ENCODE measurements at places on chromosomes 3 and 15.

- no peak for DNase-seq
Measured at GRCh38 chr3:124174910-124175874, 183.3 kb upstream of the ROPN1 start.

DNA sequence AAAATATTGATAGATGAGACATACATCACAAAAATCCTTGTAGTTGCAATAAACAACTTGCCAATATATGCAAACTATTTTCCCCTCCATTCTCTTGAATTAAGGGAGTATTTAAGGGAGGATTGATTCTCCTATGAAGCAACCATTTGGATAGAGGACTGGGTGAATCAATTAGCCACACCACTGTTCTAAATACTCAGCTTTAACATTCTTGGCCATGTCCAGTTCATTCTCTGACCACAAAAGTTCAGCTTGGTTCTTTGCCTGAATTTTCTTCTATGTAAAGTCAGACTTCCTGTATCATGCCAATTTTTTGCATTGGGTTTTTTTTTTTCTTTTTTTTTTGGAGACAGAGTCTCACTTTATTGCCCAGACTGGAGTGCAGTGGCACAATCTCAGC lies 15.8 kb upstream of the SEC11A start:
- no peak for DNase-seq

- no peak for DNase-seq
Measured at GRCh38 chr3:55333046-55333445, 154.1 kb downstream of the WNT5A start.

DNA sequence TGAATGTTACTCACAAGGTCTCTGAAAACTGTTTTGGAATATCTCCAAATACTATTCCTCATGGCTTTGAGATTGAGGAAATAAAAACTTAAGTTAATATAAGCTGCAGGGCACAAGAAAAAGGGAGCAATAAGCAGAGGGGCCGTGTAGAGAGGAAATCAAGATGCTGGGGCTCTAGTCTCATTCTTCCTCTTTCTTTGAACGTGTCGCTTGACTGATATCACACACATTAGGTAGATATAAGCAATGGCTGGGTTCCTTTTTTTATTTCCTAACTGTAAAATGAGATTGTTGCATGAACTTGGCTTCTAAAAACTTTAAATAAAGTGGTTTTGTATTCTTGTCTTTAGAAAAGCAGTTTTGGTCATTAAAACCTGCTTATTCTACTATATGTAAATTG lies 326.7 kb upstream of the ROPN1 start:
- no peak for DNase-seq

GRCh38 chr15:62115847-62116246 lies 49.1 kb downstream of the C2CD4A start:
- no peak for DNase-seq

DNA sequence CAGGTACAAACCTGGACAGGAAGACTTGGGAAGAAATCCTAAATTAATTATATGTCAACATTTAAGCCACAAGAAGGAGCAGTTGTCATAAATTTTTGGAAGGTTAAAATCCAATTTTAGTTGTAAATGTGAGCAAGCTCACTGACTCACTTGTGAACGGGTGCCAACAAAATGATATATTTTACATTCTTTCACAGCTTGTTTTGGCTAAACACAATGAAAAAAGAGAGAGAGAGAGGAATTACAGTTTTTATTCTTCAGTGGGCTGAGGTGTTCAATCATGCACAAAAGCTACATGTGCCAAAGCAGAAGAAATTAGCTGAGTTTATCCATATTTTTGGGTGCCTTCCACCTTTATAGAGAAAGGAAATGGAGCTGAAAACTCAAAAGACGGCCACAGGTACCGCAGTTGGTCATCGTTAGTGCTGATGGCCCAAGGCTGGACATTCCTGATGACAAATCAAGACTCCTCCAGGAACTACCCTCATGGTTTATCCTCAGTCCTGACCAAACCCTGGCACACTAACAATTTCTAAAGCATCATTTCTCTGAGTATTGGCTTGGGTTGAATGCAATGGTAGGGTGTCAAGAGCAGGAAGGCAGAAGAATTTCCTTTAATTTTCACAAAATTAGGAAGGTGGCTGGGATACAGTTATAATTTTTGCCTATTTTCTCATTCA lies 37.6 kb upstream of the WNT5A start:
- DNase-seq, result no peak

- DNase-seq, result no peak
Measured at GRCh38 chr3:99720985-99721632, 82.7 kb downstream of the COL8A1 start.

- DNase-seq, result no peak
Measured at GRCh38 chr3:181725830-181726229, 14.1 kb downstream of the SOX2 start.

GRCh38 chr15:74950078-74950908 lies 6.3 kb downstream of the RPP25 start:
- peak; percentile 85 for DNase-seq

GRCh38 chr15:76840830-76841460 lies 64.2 kb downstream of the SCAPER start:
- peak; percentile 8 for DNase-seq

DNA sequence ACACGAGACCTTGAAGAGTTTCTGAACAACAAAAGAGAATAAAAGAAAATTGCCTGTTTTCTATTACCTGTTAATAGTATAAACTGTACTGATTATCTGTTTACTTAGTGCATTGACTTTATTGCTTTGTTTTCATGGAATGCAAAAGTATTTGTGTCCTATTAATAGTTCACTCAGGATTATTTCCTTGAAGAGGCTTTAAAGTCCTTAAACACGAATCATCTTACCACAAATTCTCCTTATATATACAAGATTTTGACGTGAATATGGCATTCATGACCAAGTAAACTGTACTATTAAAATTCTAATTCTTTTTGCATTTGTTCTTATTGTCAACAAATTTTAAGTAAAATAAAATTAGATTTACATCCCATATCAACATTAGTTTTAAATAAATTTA lies 513.0 kb downstream of the NTRK3 start:
- no peak for DNase-seq

DNA sequence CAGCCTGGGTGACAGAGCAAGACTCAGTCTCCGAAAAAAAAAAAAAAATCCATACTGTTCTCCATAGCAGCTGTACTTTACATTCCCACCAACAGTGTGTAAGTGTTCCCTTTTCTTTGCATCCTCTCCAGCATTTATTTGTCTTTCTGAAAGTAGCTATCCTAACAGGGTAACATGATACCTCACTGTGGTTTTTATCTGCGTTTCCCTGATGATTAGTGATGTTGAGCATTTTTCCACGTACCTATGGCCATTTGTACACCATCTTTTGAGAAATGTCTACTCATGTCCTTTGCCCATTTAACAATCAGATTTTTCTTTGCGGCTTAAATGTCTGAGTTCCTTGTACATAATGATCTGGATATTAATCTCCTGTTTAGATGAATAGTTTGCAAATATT lies 119.3 kb downstream of the RFX7 start:
- DNase-seq, result no peak

DNA sequence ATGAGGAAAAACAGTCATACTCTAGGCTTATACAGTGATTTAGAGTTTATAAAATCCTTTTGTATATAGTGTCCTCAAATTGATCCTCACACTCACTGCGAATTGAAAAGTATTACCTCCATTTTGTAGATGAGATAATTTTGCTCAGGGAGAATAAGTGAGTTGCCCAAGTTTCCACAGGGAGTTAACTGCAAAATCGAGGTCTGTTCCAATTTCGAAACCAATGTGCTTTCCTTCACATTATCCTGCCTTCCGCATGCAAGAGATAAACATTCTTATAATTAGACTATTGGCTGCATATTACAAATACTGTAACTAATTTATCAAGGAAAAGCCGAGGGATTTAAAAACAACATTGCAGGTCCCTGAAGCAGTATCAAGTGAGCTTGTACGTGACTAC lies 667.0 kb downstream of the SQOR start:
- DNase-seq, result no peak

DNA sequence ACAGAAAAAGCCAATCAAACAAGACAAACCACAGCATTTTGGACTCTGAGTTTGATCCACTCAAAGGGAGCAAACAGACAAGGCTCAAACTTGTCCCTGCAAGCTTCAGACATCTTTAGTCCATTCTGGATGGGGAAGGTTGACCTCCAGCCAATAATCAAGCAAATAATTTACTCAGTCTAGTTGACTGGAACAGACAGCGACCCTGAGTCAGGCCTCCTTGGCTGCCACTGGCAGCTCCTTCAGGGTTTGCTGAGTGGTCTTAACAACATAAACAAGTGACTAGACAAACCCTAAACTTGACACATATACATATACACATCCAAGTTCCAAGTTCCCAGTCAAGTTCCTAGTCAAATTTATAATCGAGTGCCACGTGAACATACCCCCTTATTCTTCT lies 313.9 kb downstream of the POLQ start:
- no peak for DNase-seq

- no peak for DNase-seq
Measured at GRCh38 chr3:139326707-139327106, 17.1 kb upstream of the MRPS22 start.

DNA sequence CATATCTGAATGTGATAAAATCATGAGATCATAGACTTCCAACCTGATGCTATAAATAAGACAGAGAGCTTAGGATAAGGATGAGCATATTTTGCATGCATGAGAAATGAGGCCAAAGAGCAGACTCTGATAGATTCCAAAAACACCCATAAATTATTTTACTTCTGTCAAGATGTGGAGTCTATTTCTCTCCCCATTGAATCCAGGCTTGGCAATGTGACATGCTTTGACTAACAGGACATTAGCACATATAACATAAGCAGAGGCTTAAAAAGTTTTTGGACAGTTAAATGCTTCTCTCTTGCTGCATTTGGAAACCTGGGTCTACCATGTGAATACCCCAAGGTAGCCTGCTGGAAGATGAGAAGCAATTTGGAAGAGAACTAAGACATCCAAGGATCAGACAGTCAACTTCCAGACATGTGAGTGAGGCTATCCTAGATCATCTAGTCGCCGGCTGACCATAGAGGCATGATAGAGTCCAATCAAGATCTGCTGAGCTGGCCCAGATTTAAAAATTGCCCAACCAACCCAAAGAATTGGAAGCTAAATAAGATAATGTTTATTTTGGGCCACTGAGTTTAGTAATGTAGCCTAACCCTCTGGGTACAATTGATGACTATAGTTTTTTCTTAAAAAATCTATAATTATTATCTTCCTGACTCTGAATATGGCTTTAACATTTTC lies 30.3 kb downstream of the MYLK start:
- no peak for DNase-seq

- DNase-seq, result no peak
Measured at GRCh38 chr3:124156866-124157712, 165.2 kb upstream of the ROPN1 start.

DNA sequence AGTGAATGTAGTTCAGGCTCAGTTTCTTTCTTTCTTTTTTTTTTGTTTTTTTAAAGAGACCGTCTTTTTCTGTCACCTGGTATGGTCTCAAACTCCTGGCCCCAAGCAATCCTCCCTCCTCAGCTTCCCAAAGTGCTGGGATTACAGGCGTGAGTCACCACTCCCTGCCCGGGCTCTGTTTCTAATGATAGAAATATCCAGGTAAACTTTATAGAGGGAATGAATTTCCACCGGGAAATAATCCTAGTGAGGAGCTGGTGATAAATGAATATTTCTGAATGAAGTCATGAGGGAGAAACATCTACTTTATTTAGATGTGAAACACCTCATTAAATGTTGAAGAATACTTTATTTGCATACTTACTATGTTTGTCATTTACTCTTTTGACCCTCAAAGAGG lies 7.2 kb downstream of the RNF13 start:
- no peak for DNase-seq

- no peak for DNase-seq
Measured at GRCh38 chr3:138384976-138385375, 36.6 kb downstream of the MRAS start.

GRCh38 chr3:45760878-45761711 lies 35.2 kb downstream of the SLC6A20 start:
- peak; percentile 54 for DNase-seq

GRCh38 chr15:65067645-65068402 lies at the start of gene RASL12:
Gene RASL12 (minus strand): TSS chr15:65067991. CDS start chr15:65067835, 156 bp downstream.
- DNase-seq, result no peak

DNA sequence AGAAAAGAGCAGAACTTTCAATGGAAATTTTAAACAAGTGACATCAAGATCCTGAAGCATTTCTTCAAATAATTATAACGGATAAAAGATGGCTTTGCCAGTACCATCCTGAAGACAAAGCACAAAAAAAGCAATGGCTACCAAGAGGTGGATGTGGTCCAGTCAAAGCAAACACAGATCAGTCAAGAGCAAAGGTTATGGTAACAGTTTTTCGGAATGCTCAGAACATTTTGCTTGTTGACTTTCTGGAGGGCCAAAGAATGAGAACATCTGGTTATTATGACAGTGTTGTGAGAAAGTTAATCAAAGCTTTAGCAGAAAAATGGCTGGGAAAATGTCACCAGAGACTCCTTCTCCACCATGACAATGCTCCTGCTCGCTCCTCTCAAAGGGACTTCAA lies 31.5 kb downstream of the FEM1B start:
- DNase-seq, result no peak

GRCh38 chr3:151644020-151644620 lies 89.6 kb upstream of the AADACL2 start:
- no peak for DNase-seq

DNA sequence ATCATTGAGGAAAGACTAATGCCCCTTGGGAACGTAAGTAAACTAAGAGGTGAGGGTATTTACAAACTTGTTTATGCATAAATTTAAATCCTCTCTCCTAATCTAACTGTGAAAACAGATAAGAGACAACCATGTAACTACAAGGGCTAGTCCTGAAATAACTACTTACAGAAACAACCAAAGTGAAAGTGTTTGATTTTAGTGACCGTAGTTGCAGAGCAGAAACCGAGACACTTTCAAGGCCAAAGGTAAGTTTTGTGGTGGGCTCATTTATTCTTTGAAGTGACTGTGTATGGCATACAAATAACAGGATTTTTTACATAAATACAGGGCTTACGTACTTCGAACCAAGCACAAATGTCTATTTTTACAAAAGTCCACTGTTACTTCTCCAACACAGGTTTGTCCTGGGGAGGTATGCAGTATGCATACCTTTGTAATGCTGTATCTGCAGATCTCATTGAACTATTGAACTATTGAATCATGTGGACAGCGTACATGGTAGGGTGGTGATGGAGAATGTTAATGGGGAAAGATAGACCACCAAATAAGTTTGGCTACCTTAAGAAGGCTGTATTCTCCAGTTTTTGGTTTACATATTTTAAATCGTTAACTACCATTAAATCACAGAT lies 99.6 kb upstream of the RBMS3 start:
- no peak for DNase-seq

DNA sequence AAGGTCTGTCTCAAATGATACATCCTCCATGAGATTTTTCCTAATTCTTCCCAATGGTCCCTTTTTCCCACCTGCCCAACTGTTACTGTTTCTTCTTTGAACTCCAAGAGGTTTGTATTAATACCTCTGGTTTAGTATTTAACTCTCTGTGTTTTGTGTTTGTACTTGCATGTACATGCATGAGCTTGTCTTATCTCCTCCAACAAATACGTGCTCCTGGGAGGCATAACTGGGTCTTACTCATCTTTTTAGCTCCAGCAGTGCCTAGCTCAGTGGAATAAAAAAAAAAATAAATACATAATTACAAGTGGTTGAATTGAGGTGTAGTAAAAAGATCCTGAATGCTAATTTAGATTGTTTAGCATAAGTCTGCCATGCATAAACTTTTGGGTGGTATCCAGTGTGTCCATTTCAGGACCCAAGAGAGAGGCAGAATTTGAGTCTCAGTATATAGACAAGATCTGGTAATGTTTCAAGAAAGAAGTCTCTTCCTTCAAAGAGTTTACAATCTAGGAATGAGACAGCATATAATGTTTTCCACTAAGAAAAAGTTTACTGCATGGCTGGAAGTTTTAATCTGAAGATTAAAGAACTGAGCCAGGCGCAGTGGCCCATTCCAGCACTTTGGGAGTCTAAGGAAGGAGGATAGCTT lies 1.7 kb upstream of the LYSMD2 start:
- no peak for DNase-seq

- no peak for DNase-seq
Measured at GRCh38 chr3:29291982-29292363, 11.1 kb downstream of the RBMS3 start.
